IPS DF 19.7 (cell line): ENCODE measurements at places on chromosomes 12 and 14.

- no peak for DNase-seq
Measured at GRCh38 chr12:52915637-52916036, 10.8 kb upstream of the KRT8 start.

DNA sequence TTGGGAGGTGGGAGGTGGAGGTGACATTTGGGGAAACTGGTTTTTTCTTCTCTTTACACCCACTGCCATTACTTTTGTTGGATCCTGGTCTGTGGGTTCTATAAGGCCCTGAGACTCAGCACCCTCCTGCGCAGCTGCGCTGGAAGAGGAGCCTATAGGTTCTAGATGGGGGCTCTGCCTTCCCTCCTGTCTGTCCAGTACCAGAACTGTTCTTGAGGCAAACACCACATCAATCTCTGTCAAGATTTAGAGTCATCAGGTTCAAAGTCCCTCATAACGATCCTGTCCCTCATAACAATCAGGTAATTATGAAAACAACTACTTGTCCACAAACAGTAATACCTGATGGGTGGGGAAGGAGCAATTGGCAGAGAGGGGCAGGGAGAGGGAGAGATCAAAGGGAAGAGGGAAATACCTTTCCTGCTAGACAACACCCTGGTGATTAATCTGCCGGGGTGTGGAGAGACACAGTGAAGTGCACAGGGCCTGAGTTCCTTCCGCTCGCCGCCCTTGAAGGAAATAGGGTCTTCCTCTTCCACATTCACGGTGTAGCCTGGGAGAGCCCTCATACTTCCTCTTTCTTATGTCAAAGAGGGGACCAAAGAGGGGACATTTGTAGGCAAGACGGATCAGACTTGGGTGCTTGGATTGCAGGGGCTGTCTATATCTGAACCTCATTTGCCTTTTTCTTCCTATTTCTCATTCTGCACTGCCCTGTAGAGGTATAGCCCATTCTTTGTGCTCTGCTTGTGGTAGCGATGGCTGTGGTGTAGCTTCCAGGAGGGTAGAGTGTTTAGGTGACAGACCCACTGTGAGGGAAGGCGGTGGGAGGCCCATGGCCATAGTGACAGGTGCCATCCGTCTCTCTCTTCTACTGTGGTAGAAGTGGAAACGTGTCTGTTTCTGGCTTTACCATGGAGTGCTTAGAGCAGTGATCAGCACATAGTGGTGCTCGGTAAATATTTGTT, 12.6 kb downstream of the GPRC5A start:
- no peak for DNase-seq

DNA sequence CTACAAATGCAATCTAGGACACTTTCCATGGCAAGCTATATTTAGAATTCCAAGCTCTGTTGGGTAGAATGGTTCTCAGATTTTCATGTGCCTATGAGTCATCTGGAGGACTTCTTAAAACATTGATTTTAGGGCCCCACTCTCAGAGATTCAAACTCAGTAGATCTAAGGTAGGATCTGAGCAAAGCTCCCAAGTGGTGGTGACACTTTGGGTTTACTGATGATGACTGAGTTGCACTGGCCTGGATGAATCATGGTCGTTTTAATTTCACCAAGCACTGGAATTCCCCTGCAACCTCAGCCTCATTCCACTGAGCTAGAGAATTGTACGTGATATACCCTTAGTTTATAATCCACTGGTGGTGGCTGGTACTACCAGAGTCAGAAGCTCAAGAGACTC, 86.5 kb downstream of the PPM1H start:
- DNase-seq, result no peak

DNA sequence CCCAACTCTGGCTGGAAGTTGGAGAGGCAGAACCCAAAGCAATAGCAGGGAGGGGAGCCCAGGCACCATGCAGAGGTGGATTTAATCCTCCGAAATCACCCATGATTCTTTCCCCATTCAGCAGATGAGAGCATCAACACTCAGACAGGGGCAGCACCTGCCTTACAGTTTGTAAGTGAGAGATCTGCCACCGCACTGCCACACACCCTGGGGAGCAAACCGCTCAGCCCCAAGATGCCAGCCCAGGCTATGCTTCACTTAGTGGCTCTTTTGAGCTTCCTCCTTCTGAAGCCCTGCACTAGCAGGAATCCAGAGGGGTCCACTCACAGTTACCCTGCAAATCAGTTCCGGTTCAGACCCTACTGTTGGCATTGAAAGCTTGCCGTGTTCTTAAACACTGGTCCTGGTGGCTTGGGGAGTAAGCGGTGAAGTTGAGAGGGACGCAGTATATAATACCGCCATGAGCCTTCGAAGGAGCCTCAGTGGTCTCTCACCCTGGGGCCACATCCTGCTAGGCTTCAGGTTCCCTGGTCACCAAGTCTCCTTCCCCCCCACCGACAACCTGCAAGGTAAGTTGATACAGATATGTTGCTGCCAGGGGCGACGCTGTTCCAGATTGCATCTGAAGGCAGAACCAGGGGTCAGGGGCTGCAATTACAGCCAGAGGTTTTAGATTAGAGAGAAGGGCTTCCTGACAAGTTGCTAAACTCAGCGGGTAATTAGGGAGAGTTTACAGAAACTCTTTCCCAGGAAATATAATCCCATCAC, 72.0 kb upstream of the CCND2 start:
- no peak for DNase-seq

- no peak for DNase-seq
Measured at GRCh38 chr12:110233212-110233903, 47.7 kb upstream of the ATP2A2 start.

- DNase-seq, result no peak
Measured at GRCh38 chr14:61048640-61049039, 67.6 kb downstream of the SLC38A6 start.

GRCh38 chr14:74973003-74973653, 17.7 kb upstream of the PGF start:
- no peak for DNase-seq
